Activated naive CD4-positive, alpha-beta T cell (primary cell): ENCODE measurements at places on chromosomes 5 and 9.

DNA sequence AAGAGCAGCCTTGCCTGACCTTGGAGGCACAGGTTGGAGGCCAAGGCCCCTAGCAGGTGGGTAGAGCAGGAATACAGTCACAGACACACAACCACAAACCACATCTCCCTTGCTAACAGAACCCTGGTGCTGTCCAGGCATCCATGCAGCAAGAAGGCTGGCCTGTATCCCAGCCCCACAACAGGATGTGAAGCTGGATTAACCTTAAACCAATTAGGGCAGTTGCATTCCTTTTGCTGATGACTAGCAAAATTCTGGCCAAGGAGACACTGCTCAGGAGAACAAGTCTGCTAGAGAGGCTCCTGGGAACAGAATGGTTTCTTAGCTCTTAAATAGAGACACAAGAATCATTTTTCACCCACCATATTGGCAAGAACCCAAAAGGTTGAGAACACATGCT is 97.8 kb downstream of the C5orf15 start:
- DNase-seq = no peak

DNA sequence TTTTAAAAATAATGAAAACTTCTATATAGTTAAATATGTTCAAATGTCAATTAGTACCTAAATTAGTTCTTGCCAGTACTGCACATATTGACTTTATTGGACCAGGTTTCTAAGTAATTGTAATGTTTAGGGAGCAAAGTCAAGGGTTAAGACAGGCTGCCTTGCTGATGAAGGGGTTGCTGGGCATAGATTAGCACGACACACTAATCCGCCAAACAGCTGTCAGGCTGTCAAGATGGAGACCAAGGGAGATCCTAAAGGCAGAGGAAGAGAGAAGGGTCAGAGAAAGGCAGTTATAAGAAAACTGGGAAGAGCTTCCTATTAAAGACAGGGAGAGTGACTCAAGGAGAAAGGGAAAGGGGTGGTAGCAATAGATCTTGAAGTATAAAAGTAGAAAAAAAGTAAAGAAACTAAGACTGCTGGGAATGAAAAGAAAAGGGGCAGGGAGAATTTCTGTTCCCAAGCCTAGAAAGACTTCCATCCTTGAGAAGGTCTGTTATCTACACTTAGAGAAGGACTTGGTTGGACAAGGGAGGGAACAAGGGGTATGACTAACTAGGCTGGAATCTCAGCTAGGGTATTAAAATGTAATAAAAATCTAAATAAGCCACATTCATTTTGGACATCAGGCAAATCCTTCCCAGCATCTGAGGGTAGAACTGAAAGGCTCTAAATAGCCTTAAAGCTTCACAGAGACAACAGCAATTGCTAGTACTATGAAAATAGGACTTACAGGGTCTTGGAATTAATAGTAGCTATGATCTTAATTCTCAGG is 188.7 kb downstream of the FBXL17 start:
- DNase-seq = no peak

DNA sequence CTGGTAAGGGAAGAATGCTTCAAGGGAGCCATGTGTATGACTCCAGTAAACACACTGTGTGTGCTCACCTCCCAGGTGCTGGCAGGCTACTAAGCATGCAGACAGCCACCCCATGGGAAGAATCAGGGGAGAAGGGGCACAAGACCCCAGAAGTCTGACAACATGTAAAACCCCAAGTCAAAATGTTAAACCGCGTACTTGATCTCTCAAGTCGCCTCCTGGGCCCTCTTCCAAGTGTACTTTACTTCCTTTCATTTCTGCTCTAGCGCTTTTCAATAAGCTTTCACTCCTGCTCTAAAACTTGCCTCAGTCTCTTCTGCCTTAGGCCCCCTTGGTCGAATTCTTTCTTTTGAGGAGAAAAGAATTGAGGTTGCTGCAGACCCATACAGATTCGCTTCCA is 31.3 kb downstream of the DAPK1 start:
- DNase-seq = no peak

GRCh38 chr5:1745123-1745795 is 54.4 kb downstream of the MRPL36 start:
- DNase-seq = no peak

- no peak for DNase-seq
Measured at GRCh38 chr5:54470128-54470527, 14.6 kb downstream of the HSPB3 start.

DNA sequence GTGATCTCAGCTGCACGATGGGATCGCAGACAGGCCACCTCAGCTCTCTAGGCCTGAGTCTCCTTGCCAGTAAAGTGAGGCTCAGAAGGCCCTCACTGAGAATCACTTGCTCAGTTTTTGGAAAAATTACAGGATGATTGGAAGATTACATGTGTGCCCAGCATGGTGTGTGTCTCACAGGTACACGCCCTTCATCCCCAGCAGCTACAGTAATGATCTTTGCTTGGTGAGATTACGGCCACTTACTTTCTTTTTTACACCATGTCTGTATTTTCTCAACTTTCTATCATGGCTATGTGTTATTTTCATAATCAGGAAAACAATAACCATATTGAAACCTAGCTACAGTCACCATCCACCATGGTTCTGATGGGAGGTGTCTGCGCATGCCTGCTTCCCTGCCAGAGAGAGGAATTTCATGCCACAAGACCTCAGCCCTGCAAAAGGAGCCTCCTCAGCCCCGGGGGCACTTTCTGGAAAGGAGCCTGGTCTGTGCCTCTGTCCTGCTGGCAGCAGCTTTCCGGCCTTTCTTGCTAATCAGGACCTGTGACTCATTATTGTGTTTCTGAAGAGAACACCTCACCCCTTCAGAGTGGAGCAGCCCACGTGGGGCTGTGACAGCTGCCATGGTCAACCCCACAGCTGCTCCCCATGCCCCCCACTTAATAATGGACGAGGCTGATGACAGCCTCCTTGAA is 64.2 kb upstream of the OLFM1 start:
- no peak for DNase-seq

GRCh38 chr5:149268928-149269557 is 2.6 kb upstream of the AFAP1L1 start:
- no peak for DNase-seq

- DNase-seq = peak; percentile 37
Measured at GRCh38 chr5:163564321-163564938, 59.0 kb downstream of the MAT2B start.

DNA sequence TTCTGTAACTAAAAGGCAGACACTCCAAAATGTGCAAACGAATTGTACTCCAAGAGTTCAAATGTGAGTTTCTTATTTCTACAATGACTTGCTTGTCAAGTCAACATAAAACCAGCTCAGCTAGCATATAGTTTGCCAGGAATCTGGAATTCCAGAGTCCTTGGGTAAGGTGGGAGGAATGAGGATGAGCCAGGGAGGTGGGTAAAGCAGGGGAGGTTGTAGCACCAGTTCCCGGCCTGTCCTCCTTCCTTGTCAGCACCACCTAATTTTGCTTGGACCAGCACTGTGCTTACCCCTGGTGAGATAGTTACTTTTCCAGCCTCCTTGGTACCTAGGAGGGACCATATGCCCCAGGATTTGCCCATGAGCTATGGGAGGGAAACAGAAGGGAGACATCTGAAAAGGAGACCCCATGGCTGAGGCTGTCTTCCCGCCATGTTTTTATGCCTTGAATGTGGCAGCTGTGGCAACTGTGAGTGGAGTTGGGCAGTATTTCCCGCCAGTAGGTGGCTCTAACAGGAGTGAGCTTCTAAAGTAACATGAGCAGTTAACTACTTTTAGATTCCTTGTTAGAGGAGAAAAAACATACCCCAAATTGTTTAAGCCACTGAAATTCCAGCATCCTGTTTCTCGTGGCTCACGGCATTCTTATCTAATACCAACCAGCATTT is 302.5 kb downstream of the TENT4A start:
- DNase-seq = no peak

- DNase-seq = no peak
Measured at GRCh38 chr9:23380821-23381220, 445.2 kb downstream of the ELAVL2 start.

- no peak for DNase-seq
Measured at GRCh38 chr5:88279584-88279983, 10.9 kb upstream of the TMEM161B start.

- DNase-seq = no peak
Measured at GRCh38 chr5:175305251-175305650, 138.7 kb downstream of the DRD1 start.

- no peak for DNase-seq
Measured at GRCh38 chr9:136762915-136763648, 1.2 kb downstream of the LCN15 start.

DNA sequence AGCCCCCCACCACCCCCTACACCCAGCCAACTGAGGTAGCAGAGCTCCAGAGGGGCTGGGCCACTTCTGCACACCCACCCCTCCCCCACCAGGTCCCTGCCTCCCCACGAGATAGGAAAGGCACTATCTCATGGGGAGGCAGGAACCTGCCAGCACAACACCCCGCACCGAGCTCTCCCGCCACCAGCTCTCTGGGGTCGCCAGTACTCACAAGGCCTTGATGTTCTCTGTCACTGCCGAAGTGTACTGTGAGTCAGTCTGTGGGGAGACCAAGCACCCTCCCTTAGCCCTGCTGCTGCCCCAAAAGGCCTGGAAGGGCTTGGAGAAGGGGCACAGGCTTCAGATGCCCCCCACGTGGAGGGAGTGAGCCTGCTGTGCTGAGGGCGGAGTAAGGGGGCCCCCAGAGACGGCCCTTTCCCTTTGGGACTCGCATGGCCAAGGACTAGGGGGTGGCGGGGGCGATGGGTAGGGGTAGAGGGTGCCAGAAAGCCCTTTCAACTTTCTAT is 5.9 kb downstream of the MGAT4B start:
- DNase-seq = no peak

- DNase-seq = no peak
Measured at GRCh38 chr9:71119746-71120145, 1.7 kb downstream of the TRPM3 start.

GRCh38 chr5:24474685-24475084 is 170.1 kb downstream of the CDH10 start:
- no peak for DNase-seq

DNA sequence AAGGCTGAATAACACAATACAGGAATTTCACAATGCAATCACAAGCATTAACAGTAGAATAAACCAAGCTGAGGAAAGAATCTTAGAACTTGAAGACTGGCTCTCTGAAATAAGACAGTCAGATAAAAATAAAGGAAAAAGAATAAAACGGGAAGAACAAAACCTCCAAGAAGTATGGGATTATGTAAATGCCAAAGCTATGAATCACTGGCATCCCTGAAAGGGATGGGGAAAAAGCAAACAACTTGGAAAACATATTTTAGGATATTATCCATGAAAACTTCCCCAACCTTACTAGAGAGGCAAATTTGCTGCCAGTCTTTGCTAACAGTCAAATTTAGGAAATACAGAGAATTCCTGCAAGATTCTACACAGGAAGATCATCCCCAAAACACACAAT is 157.9 kb downstream of the ALDH1A1 start:
- DNase-seq = no peak

GRCh38 chr5:123776761-123777160 is 264.8 kb downstream of the CSNK1G3 start:
- no peak for DNase-seq

GRCh38 chr9:130940693-130941576 is 1.9 kb upstream of the FIBCD1 start:
- peak; percentile 65 for DNase-seq

DNA sequence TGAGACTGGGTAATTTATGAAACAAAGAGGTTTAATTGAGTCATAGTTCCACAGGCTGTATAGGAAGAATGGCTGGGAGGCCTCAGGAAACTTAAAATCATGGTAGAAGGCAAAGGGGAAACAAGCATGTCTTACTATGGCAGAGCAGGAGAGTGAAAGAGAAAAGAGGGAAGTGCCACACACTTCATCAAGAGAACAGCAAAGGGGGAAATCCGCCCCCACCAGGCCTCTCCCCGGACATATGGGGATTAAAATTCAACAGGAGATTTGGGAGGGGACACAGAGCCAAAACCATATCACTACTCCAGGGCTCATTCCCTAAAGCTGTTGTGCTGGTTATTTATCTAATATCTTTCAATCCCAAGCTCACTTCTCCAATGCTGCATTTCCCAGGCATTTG is 50.2 kb upstream of the NR3C1 start:
- no peak for DNase-seq

GRCh38 chr9:110179734-110180133 is 28.2 kb downstream of the C9orf152 start:
- DNase-seq = no peak

- no peak for DNase-seq
Measured at GRCh38 chr9:134546246-134546731, 95.3 kb upstream of the COL5A1 start.

- no peak for DNase-seq
Measured at GRCh38 chr5:128637031-128637430, 99.0 kb upstream of the FBN2 start.

- no peak for DNase-seq
Measured at GRCh38 chr9:84974855-84975254, 305.3 kb downstream of the NTRK2 start.

DNA sequence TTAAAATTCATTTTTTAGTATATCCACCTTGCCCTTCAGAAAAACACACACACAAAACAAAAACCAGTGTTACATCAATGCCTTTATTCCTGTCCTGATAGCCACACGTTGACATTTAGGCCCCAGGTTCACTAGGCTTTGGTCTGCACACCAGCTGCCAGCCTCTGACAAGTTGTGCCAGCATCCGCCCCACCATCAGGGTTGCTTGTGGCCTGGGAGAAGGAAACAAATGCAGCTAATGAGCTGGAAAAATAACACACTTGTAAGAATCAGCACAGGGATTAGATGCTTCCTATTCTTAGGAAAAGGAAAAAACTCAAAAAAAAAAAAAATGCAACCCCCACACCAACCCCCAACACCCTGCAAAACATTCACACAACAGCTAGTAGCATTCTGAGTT is 404.0 kb upstream of the GRIA1 start:
- no peak for DNase-seq

- no peak for DNase-seq
Measured at GRCh38 chr5:79020861-79021561, 35.9 kb upstream of the ARSB start.

- no peak for DNase-seq
Measured at GRCh38 chr9:17630531-17630949, 51.7 kb downstream of the SH3GL2 start.

DNA sequence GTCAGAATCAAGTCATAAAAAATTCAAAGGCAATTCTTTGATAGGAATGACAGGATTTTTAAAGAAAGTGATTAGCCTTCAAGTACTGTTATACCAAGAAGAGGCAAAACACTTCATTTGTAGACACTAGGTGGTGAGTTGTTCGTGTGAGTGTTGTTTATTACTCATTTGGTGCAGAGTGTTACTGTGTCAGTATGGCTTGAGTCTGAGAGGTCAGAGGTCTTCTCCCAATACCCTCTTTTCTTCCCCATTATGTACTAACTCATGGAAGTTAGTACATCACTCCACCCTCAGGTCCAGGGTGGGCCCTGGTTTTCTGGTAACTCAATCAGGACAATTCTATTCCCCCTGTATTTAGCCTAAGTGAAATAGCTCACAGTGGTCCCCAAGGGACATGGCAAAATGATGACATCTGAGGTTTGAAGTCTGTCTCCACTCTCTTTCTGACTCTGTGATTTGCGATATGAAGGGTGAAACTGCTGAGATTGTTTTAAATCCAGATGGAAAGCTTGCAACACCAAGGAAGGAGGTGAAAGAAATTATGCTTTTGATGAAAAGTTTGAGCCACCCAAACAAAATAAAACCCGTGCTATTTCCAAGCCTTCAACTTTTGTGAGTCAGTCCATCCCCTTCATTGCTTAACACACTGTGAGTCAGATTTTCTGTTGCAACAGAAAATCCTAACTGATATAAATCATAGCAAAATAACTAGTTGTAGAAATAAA is 56.8 kb downstream of the NUDT12 start:
- DNase-seq = no peak
